ENCODE measurements at places on chromosomes 16 and 17.

- no peak for DNase-seq
Measured at GRCh38 chr16:75486676-75487313, 8.4 kb downstream of the CHST6 start.

- no peak for DNase-seq
Measured at GRCh38 chr17:66835476-66835875, 559 bp downstream of the CACNG5 start.

DNA sequence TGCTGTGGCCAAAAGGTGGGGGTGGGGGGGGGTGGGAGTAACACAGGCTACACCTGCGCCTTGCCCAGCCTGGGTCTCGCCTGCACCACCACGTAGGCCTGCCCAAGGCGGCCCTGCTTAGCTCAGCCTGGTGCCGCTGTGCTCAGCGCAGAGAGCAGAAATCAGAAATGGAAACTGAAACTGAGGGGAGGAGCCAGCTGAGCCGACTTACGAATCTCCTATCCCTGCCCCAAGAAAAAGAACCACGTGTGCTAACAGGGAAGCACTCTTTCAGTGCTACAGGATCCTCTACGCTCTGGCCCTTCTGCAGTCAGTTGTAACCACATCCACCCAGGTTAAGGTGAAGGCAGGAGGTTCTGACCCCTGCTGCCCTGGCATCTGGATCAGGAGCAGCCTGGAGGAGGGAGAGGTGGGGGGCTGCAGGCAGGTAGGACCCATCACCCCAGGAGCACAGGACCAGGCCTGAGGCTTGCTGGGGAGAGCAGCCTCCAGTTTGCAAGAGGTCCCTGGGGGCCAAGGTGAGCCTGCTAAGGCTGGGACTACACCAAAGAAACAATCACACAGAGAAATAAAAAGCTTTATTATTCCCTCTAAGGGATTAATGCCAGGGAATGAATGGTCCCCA lies at the start of gene DHX58:
TSS of gene DHX58 (minus strand) at position 163 of the 625 bp plus-strand sequence. CDS start 822 bp downstream, outside the sequence.
- DNase-seq, result peak; percentile 81

GRCh38 chr17:13194887-13195286 lies 177.1 kb upstream of the ELAC2 start:
- DNase-seq, result no peak

DNA sequence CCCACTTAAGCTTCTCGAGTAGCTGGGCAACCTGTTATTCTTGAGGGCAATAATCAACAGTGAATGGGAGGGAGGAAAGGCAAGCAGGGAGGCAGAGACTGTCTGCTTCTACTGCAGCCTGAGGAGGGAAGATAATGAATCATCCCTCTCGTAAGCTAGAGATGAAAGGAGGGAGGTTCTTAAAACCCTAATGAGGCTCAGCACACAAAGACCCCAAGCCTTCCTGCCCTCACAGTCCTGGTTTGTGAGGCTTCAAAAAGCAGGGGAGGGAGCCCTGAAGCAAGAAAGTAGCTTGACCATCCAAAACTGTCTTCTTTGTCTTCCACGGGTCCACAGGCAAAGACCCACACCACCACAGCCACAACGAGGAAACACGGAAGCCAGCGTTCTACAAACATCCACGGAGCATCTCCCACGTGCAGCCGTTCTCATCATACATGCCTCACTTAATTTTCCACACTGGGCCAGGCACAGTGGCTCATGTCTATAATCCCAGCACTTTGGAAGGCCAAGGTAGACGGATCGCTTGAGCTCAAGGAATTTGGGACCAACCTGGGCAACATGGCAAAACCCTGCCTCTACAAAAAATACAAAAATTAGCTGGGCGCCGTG lies 1.8 kb downstream of the PIK3R5 start:
- no peak for DNase-seq

GRCh38 chr16:80051040-80051439 lies 450.5 kb upstream of the MAF start:
- no peak for DNase-seq

DNA sequence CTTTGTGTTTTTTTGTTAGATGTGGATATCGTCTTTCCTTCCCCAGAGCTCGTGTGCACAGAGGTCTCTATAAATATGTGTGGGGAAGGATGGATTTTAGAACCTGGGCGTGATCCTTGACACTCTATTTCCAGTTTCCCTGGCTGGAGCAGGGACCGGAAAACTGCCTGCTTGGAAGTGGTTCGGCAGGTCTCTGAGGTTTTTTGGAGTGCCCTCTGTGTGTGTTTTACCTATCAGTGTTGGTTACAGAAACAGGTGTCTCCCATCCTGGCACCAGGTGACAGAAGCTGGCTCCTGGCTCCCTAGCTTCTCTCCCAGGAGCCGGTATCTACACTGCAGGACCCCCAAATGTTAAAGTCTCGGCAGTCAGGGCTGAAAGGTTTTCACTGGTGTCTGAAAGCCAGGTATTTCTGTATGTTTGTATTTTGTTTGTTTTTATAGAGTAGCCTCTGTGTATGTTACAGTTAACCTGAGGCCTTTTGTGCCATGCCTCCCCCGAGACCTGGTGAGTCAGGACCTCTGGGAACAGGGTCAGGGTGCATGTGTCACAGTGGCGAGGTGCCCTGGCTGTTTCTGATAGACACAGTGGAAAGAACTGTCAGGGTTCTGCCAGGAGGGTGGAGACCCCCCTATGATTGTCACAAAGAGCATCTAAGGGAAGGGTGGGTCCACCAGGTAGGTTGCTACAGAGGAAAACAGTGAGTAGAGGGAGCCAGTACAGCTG lies 31.3 kb downstream of the ZC3H18 start:
- no peak for DNase-seq

GRCh38 chr17:13931800-13932460 lies 137.4 kb upstream of the COX10 start:
- no peak for DNase-seq
